ENCODE measurements at places on chromosomes 6 and 20.
A peak's percentile ranks its signal among the peaks of the same experiment; 100 is the strongest.

- DNase-seq: no peak
Observed at GRCh38 chr20:33672426-33673113, 1.7 kb downstream of the NECAB3 start.

- no peak for DNase-seq
Observed at GRCh38 chr6:20702366-20702765, 168.1 kb downstream of the CDKAL1 start.

GRCh38 chr6:12012038-12012557 lies at the start of gene HIVEP1:
TSS of gene HIVEP1 (plus strand) at chr6:12012312. CDS start at chr6:12015629, 3,317 bp downstream.
- no peak for DNase-seq

- no peak for DNase-seq
Observed at GRCh38 chr6:62345962-62346689, 60.1 kb upstream of the KHDRBS2 start.

GRCh38 chr6:35049156-35049735 lies 91.9 kb downstream of the TCP11 start:
- DNase-seq: no peak

DNA sequence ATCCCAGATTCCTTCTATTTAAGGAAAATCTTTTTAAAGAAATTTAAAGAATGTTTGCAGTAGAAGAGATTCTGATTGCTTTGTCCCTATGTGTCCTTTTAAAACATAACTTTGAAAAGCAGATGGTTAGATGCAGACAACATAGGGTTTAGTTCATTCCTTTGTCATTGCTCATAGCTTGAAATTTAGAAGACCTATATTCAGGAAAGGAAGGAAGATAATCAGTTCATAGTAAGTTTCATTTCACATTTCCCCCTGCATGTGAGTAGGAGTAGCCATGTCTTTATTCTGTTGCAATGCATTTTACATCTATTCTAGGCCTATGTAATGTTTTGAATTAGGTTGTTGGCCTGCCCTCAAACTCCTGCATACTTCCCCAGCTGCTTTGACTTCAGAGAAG lies 197.9 kb upstream of the GRIK2 start:
- DNase-seq: no peak

- no peak for DNase-seq
Observed at GRCh38 chr6:15837205-15837604, 174.4 kb upstream of the DTNBP1 start.

DNA sequence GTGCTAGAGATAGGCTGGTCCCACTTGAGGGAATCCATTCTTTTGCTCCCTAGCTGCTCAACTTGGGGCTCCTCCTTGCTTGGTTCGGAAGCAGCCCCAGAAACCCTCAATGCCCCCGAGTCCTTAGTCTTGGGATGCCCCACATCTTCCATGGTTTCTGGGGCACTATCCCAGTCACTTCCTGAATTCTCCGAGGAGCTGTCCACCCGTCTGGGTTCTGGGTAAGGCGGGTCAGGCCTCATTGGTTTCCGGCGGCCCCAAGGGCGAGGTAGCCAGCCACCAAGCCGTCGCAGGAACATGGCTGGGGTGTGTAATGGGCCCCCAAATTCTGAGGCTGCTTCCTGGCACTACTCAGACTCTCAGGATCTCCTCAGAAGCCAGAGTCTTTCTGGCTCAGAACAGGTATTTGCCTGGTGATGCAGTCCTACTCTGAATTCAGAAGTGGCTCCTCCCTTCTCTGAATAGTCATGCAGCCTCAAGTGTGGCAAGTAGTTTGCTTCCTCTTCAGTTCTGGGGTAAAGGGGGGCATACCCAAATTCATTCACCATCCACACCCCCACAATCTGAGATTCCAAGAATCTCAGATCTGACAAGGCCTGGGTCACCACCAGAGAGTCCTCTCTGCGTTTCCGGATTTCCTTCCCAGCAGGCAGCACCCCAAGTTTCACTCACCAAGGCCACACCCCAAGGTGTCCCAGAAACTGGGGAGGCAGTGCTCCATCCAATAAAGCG lies 763 bp downstream of the C6orf47 start:
- DNase-seq: peak; percentile 50

DNA sequence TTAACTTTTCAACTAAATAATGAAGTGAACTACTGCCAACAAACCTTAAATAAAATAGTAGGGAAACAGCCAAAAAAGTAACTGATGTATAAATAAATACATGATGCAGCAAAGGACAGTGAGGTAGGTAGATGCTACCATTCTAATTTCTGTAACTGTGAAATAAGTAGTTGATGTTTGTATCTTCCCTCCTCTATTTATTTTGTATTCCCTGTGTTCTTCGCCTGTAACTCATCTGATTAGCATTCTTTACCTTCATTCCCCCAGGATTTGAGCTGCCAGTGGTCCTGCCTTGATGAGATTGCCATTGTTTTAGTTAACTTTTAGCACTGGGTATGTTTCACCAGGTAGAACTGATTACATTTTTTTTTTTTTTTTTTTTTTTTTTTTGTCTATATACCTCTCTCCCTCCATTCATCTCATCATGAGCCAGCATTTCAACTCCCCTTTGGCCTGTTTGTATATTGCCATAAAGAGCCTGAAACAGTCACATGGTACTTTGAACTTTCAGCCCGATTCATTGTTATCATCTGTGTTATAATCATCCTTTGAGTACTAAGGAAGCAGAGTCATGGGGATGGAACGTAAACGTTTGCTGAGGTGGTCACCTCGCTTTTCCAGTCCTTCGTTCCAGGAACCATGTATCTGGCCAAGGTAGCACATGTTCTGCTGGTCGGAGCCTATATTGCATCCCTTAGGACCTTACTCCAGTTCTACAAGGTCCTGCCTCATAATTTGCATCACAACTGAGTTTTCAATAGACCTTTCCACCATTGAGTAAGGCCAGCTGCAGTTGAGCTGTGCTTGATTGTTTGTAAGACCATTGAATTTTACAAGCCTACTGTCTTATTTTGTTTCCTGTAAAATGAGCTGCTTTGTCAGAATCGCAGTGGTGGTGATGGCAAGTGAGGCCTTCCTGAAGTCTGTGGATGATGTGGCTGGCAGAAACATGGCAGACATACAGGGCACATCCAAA lies 107.6 kb downstream of the JAG1 start:
- DNase-seq: no peak

DNA sequence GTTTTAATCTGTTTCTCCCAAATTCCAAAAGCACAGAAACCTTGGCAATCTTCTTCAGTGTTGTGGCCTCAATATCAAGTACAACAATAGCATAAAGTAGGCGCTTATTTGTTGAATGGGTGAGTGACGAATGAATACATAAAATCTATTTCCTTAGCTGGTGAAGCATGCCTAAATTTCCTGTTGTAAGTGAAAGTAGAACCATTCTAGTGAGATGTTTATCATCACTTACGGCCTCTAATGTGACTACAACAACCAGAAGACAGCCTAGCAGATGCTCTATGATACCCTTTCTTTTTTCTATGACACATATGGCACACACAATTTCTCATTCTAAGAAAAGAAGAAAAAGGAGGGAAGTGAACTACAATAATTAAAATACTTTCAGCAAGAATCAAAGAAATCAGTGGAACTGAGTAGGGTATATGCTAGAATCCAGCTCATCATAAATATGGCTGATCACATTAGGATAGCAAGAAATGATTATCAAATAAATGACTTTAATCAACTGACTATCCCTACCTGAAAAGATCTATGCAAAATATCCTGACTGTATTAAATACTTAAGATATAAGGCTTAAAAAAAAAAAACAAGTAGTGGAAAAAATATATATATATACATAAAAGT lies 67.4 kb downstream of the BTBD9 start:
- DNase-seq: no peak

GRCh38 chr6:36333171-36333895 lies 3.4 kb downstream of the BNIP5 start:
- DNase-seq: no peak

DNA sequence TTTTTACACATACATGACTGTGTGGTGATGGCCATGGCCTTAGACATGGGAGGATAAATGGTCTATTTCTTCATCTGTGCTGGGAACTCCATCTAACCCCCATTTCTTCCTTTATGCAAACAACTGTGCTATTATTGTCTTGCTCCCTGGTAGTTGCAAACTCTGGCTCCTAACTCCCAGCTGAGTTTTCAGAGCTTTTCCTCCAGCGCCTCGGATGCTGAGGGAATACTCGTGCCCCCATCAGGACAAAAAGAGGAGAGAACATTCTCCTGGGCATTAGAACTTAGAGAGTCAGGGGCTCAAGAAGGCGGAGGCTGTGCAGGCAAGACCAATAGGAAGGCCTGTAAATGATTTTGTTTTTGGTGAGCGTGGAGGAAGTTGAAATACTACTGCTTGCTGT lies 2.1 kb downstream of the DAAM2 start:
- no peak for DNase-seq

GRCh38 chr20:41137614-41138474 lies 501 bp downstream of the PLCG1 start:
- peak; percentile 77 for DNase-seq

DNA sequence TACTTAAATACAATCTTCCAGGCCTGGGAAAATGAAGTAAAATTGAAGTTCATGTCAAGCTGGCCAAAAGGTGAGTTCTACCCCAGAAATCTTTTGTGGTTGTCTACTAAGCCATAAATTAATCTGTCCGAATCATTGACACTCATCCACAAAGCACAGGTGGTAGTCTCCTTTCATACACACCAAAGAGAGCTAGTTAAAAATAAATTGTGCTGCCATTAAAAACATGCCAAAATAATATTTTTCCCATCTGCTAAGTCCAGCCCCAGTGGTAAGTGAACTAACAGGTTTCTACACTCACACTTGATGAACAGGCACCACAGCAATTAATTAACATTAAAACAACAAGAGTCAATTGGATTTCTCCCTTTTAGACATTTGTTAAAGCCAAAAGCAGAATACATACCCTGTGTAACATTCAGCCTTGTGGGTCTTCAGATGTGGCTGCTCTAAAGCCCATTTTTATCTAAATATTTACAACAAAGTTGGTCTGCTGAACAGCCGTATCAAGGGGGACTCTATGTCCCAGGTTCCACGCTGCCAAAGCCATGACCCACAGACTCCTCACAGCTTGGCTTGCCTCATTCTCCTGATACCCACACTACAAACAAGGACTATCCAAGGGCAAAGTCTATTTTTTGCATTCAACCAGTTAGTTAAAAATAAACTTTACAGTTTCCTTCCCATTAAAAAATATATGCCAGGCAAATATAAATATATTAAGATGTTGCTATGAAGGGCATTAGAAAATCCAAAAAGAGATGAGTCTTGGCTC lies 490.4 kb downstream of the BMP2 start:
- no peak for DNase-seq

- no peak for DNase-seq
Observed at GRCh38 chr20:48202334-48203113, 417.2 kb upstream of the SULF2 start.

DNA sequence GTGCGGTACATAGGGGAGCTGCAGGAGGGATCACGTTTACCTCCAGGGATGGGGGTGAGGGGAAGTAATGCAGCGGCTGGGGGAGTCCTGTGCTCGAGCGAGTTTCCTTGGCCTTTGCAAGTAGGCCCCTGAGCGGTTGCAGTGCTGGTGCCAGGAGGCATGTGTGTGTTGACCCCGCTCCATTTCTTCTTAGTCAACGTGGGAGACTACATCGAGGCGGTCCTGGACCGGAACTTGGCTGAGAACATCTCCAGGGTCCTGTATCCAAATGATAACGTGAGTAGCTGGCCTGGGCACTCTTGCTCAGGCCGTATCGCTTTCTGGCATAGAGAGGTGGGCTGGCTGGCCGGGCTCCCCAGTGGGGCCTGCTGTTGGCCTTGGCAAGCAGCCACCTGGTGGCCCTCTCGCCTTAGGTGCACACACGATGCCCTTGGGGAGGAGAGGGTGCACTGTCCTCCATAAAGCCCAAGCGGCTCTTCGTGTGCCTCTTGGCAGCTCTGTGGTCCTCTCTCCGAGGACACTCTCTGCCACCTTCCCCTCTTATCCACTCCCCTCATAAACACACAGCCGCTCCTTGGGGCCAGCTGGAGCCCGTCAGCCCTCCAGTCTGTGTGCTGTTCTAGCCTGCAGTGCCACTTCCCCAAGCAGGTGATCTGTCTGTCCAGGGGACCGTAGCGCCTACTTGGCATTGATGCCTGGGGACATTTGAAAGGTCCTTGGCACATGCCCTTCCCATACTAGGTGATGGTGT lies 29.3 kb downstream of the PYGB start:
- DNase-seq: peak; percentile 1

- peak; percentile 12 for DNase-seq
Observed at GRCh38 chr6:129606664-129607063, 103.3 kb downstream of the ARHGAP18 start.

DNA sequence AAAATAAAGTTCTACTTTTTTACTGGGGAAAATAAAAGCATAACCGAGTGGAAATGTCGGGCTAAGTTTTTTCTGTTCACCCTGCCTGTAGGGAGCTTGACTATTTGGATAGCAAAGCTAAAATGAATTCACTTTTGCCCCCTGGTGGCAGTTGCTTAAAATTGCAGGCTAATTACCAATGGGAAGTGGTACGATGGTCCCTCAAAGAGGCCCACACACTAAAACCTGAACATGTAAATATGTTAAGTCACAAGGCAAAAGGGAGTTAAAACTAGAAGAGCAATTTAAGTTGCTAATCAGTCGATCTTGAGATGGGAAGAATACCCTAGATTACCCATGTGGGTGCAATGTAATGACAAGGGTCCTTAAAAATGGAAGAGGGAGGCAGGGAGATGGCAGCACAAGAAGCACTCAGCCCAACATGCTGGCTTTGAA lies 916 bp upstream of the SUN5 start:
- peak; percentile 49 for DNase-seq

DNA sequence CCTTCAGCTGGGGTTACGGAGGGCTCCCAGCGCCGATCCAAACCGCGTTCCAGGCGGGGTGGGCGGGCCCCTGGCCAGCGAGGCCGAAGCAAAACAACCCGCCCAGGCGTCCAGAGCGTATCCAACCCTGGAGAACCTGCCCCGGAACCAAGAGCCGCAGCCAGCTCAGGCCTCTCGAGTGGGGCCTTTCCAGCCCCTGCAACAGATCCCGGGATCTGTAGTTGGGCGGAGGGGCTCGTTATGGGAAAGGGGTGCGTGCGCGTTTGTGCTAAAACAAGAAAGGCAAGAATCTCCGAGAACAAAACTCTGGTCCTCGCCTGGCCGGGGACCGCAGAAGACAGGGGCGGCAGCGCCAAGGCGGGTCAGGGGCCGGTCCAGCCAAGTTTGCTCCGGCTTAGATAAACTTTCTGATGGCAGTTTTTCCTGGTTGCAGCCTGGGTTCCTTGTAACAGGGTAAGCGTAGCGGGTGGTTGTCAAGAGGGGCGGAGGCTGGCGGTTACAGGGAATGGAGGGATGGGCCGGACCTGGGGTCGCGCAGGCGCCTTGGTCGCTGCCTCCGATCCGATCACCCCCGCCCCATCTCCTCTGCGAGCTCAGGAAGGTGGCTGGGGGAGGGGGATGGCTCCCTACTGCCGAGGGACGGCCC lies 448 bp upstream of the RIN2 start:
- peak; percentile 5 for DNase-seq
